HT-29 (cell line): ENCODE measurements at places on chromosomes 6 and 20.
A peak's percentile ranks its signal among the peaks of the same experiment; 100 is the strongest.

GRCh38 chr6:15499591-15499990 is 163.2 kb downstream of the DTNBP1 start:
- no peak for DNase-seq

DNA sequence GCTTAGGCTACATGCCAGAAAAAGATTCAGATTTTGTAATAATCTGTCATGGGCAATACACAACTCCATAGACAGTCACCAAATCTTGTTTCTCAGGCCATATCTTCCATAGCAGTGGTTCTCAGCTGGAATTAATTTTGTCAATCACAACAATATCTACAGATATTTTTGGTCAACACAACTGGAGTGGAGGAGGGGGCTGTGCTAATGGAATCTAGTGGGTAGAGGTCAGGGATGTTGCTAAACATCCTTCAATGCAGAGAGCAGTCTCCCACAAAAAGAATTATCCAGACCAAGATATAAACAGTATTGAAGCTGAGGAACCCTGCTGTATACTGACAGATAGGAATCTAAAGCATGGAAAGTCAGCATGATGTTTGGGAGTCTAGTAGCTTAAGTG is 174.6 kb downstream of the UBE3D start:
- DNase-seq = no peak

- DNase-seq = no peak
Observed at GRCh38 chr6:76792394-76792793, 670.9 kb downstream of the HTR1B start.

DNA sequence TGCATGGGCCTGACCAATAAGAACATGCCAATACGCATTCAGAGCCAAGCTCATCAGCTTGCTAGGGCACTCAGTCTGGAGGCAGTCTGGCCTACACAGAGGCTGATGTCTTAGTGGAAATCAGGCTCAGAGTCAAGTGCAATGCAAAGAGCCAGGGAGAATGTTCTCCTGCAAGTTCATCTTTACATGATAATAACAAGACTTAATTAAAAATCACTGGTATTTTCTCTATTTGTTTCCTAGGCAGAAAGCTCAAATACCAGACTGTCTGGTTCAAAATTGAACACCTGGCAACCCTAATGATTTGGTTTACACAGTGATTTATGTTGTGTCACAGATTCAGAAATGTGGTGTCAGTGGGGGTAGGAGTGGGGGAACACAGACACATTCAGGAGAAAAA is 689.3 kb upstream of the FLRT3 start:
- no peak for DNase-seq

DNA sequence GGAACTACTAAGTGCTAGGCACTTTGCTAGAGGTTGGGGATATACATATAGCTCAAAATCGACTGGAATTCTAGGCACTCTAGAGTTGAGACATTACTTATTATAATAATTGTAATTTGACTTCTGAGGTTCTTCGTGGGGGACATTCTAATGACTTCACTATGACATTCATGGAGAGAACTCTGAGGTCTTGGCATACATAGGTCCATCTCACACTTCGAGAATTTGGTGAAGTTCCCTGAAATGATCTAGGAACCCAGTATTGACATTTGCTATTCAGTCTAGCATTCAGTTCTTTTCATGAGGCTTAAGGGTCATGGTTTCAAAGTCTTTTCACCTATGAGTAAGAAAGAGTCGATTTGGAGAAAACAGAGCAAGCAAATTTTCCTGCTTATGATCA is 446.6 kb upstream of the JAG1 start:
- no peak for DNase-seq

DNA sequence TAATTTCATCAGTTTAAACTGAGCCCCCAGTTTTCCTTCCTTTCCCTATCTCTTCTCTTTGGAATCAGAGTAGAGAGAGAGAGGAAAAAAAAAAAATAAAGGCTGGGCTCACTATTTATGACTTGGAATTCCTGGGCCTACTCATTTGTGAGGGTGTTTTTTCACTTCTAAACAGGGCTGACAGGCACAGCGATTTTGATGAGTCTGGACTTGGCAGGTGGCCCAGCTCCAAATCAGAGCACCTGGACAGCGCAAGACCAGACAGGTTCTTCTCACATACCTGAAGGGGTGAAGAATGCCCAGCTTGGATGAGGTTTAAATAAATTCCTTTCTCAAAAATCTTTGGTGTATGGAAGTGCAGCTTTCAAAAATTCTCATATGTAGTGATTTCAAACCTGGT is 122.2 kb downstream of the KIF13A start:
- peak; percentile 49 for DNase-seq

GRCh38 chr6:111487661-111488060 is 4.6 kb upstream of the REV3L start:
- no peak for DNase-seq

DNA sequence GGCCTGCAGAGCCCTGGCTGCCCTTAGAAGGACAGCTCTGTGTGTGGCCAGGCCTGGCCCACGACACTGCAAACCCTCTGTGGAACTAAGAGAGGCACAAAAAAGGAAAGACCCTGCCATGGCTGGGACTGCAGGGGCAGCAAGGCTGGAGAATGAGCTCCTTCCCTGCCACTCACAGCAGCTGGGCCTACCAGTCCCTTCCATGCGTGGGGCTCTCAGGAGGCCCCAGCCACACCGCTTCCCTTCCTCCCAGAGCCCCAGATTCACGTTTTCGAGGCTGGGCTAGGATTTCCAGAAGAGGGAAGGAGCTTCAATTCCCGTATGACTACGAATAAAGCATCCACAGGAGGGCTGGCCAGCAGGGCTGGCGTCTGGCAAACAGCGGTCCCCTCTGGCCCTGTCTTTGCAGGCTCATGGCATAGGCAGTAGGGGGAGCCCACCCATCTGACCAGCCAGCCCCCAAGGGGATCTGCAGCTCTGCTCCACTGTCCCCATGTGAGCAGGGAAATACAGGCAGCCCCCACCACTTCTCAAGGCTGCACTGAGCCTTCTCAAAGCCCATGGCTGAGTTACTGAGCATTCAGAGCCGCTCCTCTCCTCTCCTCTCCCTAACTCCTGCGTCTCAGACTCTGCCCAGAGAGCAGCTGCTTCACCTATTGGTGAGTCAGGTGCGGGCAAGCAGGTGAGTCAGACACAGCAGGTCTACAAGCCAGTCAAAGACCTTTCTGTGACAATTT is 53.1 kb downstream of the NINL start:
- DNase-seq = no peak

DNA sequence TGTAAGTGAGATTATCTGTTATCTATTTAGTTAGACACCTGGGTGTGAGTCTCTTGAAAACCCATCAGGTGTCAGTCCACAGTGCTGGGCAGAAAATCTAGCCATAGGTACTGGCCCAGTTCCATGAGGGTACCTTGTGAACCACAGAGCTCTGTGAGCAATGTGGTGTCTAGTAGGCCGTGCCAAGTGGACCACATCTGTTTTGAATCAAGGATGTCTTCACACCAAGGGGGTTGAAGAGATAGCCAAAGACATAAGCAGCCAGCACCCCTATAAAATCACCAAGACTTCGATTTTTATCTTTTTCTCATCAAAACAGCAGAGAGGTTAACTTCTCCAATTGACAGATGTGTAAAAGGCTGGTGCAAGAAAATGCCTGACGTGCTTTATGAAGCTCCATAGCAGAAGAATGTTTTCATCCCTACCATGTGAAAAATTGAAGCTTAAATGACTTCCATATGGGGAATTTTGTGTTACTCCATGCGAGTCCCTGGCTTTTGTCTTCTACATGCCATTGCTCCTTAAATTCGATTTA is 368.7 kb downstream of the HAO1 start:
- DNase-seq = no peak

GRCh38 chr6:21912151-21912832 is 318.7 kb downstream of the SOX4 start:
- DNase-seq = no peak
